Right renal cortex interstitium (tissue), 3 donors: ENCODE measurements at places on chromosomes 2 and 18. TPM values are rescaled to one million over a fixed set of nuclear protein-coding genes. Genes with fewer than 3 reads are reported as not detected.

DNA sequence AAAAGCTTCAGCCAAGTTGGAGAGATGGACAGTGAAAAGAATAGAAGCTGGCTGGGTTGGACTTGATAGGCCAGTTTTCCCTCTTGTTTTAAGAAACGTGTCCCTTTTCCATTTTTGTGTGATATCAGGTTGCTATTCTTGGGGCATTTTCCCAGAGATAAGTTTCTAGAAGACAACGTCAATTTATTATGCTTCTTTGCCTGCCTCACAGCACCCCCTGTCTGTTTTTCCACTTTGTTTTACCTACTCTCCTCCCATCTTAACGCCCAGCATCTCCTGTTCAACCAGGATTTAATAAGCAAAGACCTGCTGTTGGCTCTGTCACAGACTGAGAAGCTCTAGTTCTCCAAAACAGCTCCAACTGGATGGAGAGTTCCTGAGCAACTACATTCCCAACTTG, 317.8 kb upstream of the ZNF521 start:
- no peak for DNase-seq

- DNase-seq: no peak
These were observed 51.7 kb downstream of the MCFD2 start for GRCh38 chr2:46863882-46864281.

GRCh38 chr2:10083046-10083445, 2.8 kb upstream of the CYS1 start:
- DNase-seq: no peak

DNA sequence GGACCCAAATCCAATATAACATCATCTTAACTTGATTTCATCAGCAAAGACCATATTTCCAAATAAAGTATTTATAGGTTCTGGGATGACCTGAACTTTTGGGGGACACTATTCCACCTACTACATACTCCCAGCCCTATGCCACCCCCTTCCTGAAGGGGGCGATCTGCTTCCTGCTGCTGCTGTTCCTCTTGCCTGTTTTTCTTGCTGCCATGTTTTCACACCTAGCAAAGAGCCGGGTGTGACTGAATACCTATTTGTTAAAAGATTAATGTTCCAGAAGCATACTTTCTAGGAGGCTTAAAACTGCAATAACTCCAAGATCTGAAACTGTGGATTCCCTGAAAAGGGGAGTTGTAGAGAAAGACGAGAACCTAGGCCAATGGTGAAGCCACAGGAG, 89.7 kb downstream of the ICOS start:
- DNase-seq: no peak

DNA sequence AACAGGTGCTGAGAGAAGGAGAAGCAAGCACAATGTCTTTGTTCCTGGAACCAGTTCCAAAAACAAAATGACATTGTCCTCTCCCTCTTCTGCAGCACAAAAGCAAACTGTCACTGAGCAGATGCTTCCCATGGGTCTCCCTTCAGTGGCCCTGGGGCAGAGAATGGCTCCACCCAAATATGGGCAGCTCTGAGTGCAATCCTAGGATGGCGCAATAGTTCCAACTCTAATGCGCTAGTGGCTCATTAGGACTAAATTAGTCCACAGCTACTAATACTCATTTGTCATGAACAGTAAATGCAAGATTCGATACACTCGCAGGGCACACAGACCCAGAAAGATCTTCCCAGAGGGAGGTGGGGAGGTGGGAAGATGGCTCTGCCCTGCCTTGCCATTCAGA, 205.2 kb upstream of the CHAC2 start:
- DNase-seq: no peak

DNA sequence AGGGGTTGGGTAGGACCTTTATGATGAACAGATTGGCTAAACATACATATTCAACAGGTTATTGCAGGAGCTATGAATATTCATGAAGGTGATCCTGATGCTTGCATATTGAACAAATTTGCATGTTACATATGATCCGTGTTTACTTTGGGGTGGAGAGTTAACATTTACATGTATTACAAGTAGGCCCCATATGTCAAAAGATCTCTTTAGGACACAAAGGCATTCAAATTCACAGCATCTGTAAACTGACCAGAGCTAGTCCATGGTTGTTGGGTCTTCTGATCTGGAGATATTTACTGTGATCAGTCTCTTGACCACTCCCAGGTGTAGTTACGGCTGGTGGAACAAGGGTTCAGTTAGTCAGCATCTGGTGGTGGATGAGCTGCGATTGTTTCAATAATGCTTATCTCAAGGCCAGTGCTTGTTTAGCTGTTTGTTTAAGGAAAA, 80.4 kb downstream of the PMAIP1 start:
- no peak for DNase-seq

GRCh38 chr2:54559593-54560145, 103.5 kb downstream of the SPTBN1 start:
- DNase-seq: no peak

- no peak for DNase-seq
These were observed 169.6 kb downstream of the FMNL2 start for GRCh38 chr2:152504618-152505017.

- no peak for DNase-seq
These were observed 94.4 kb downstream of the KCTD18 start for GRCh38 chr2:200415455-200415854.

- DNase-seq: no peak
These were observed 14.6 kb upstream of the PPP4R1 start for GRCh38 chr18:9628984-9629383.

GRCh38 chr2:44549099-44549471, 187.3 kb downstream of the CAMKMT start:
- DNase-seq: no peak

- no peak for DNase-seq
These were observed 99.6 kb upstream of the DNMT3A start for GRCh38 chr2:25441353-25441752.

DNA sequence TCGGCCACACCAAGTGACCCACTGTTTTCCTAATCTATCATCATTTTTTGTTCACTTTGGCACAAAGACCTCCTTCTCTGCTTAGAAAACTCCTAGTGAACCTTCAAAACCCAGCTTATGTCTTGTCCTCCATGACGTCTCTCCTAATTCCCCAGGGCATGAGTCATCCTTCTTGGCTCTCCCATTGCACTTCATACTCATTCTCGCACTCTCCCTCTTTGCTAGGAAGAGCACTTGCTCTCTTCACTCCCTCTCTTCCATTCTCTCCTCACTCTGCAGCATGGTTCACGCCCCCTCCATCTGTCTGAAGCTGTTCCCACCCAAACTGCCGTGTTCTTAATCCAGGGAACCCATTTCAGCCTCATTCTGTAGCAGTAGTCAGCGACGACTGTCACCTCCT, 103.9 kb downstream of the MRO start:
- no peak for DNase-seq

- no peak for DNase-seq
These were observed 23.9 kb upstream of the NCOA1 start for GRCh38 chr2:24466871-24467870.

GRCh38 chr2:159953136-159953823, 109.1 kb downstream of the PLA2R1 start:
- no peak for DNase-seq

DNA sequence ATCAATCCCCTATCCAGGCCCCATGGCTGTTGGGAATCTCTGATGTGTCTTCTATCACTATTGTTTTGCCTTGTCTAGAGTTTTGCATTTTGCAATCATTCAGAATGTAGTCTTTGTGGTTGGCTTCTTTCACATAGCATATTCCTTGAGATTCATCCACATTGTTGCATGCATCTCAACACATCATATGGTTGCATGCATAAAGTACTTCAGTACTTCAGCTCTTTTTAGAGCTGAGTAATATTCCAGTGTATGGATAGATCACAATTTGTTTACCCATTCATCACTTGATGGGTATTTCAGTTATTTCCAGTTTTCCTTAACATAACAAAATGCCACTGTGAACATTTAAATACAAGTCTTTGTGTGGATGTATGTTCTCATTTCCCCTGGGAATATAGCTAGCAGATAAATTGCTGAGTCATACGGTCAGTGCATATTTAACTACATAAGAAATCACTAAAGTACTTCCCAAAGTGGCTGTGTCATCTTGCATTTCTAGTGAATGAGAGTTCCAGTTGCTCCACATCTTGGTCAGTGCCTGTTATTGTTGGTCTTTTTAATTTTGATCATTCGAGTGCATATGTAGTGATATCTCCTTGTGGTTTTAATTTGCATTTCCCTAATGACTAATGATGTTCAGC, 138.8 kb downstream of the BCL11A start:
- no peak for DNase-seq

DNA sequence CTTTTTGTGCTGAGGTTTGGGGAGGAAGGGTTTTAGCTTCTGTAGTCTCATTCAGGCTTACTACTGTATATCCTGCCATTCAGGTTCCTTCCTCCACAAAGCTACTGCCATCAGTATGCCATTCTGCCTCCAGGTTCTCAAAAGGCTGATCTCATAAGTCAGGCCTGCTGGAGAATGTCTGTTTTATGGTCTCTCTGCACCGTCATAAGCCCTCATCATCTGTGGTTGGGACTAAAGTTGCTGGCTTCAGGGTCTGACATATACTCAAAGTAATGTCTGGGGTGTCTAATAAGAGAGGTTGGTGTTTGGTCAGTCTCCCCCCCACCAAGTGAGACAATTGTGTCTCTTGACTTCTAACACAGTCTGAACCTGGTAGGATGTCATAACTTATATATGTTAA, 36.2 kb upstream of the CCBE1 start:
- DNase-seq: no peak

Gene MC2R
- 0.16 TPM for polyA plus RNA-seq

Gene ITSN2
- 25.2 TPM for polyA plus RNA-seq

Gene KIDINS220
- polyA plus RNA-seq: 84.2 TPM

Gene VIT
- not detected for polyA plus RNA-seq

Gene SPATA3
- not detected for polyA plus RNA-seq
